ENCODE measurements at places on chromosomes 1 and 21. TPM values are rescaled to one million over a fixed set of nuclear protein-coding genes. Genes with fewer than 3 reads are reported as not detected.

The MYOC gene
- not detected for total RNA-seq

The IKBKE gene
- 48.5 TPM for total RNA-seq

The ITPKB gene
- 128 TPM for total RNA-seq

GRCh38 chr21:39651206-39651605, 38.5 kb downstream of the B3GALT5 start:
- H3K4me3 ChIP-seq = no peak overlapping the region
- H3K27me3 ChIP-seq = peaks cover 5% of the 10 kb centered on the region
- no peaks in the 10 kb centered on the region for H3K36me3 ChIP-seq
- H3K27ac ChIP-seq = no peak overlapping the region
- DNase-seq = no peak

DNA sequence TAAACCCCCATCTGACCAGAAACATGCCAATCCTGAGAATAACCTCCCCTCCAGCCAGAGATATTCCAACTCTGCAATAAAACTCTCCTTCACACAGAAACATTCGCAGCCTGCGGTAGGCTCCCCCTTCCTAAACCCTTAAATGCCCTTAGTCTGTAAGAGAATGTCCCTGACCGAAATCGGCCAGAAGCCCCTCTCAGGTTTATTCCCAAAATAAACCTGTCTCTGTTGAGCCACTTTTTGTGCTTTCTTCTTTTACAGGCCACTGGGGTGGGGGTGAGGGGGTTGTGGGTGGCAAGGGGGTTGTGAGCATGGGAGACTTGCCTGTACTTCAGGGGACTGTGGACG, 4.6 kb downstream of the PRXL2B start:
- DNase-seq = no peak
- H3K27ac ChIP-seq = no peak overlapping the region
- H3K27me3 ChIP-seq = no peaks in the 10 kb centered on the region
- H3K4me3 ChIP-seq = no peak overlapping the region
- peaks cover 2% of the 10 kb centered on the region for H3K36me3 ChIP-seq

GRCh38 chr1:198902655-198903054, 263.8 kb downstream of the PTPRC start:
- H3K4me3 ChIP-seq = no peak overlapping the region
- no peak for DNase-seq
- no peaks in the 10 kb centered on the region for H3K27me3 ChIP-seq
- no peak overlapping the region for H3K27ac ChIP-seq
- H3K36me3 ChIP-seq = peaks cover 6% of the 10 kb centered on the region

DNA sequence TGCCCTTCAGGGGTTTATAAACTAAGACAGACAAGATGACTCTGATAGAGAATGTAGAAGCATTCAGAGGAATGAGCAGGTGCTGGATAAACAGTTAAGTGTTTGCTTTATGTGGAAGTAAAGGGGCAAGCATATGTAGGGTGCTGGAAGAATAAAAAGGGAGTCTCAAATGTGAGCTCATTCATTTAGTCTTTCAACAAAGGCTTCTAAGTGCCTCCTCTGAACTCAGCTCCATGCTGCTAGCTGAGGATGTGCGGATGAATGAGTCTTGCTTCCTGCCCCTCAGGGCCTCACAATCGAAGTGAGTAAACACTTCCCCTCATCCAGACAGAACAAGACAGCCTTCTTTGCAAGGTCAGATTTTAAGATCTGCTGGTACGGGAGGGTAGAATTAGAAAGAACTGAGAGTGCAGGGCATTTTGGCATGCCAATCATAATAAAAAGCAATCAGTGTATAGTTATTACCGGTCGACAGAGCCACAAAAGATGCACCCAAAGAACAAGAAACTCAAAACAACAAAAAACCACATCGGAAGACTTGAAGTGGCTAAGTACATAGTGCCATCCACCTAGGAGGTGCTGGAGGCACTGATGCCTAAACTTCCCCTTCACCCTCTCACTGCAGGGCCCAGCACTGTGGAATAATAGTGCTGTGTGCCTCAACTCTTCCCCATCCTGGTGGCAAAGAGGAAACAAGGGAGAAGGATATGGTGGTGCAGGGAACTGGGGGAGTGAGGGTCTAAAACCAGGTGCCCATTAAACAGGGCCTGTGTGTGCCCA, 69.8 kb downstream of the TNR start:
- no peak overlapping the region for H3K4me3 ChIP-seq
- H3K4me1 ChIP-seq = peaks cover 3% of the 10 kb centered on the region
- H3K27ac ChIP-seq = no peak overlapping the region
- no peak for DNase-seq

- no peak overlapping the region for H3K4me3 ChIP-seq
- H3K27me3 ChIP-seq = no peaks in the 10 kb centered on the region
- H3K4me1 ChIP-seq = no peaks in the 10 kb centered on the region
- DNase-seq = no peak
- no peaks in the 10 kb centered on the region for H3K36me3 ChIP-seq
Measured at GRCh38 chr1:242128951-242129502, 130.1 kb upstream of the MAP1LC3C start.

Data from T-helper 17 cell (primary cell).